Cardiac ventricle fibroblast (primary cell): ENCODE measurements at places on chromosomes 4 and X. TPM values are rescaled to one million over a fixed set of nuclear protein-coding genes. Genes with fewer than 3 reads are reported as not detected.

The ARAF gene
- 27.8 and 29.9 TPM in 2 replicates for total RNA-seq

The DKK2 gene
- not detected in 2 replicates for total RNA-seq

The ATP8A1 gene
- total RNA-seq = 1.4 and 2.1 TPM in 2 replicates

The EFHC2 gene
- total RNA-seq = 0.69 and 0.83 TPM in 2 replicates

The ERAS gene
- not detected in 2 replicates for total RNA-seq

The C4orf50 gene
- not detected in 2 replicates for total RNA-seq

The CENPI gene
- total RNA-seq = 0.44 and 1.9 TPM in 2 replicates
